HCT116 (cell line): ENCODE measurements at places on chromosomes 12 and 14.

DNA sequence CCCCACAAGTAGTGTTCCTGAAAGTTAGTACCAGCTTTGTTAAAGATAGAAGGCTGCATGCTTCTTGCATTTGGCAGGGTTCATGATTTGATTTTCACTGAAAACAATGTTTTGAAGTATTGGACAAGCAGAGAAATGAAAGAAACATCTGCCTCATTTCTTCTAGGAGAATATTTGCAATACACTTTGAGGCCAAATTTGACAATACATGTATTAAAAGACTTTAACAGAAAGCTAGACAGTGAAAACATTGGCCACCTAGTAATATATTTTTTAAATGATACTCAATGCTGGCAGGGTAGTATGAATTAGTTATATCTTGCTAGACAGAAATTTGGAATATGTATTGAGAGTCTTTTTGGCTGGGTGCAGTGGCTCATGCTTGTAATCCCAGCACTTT is 68.5 kb downstream of the GCH1 start:
- DNase-seq: no peak

DNA sequence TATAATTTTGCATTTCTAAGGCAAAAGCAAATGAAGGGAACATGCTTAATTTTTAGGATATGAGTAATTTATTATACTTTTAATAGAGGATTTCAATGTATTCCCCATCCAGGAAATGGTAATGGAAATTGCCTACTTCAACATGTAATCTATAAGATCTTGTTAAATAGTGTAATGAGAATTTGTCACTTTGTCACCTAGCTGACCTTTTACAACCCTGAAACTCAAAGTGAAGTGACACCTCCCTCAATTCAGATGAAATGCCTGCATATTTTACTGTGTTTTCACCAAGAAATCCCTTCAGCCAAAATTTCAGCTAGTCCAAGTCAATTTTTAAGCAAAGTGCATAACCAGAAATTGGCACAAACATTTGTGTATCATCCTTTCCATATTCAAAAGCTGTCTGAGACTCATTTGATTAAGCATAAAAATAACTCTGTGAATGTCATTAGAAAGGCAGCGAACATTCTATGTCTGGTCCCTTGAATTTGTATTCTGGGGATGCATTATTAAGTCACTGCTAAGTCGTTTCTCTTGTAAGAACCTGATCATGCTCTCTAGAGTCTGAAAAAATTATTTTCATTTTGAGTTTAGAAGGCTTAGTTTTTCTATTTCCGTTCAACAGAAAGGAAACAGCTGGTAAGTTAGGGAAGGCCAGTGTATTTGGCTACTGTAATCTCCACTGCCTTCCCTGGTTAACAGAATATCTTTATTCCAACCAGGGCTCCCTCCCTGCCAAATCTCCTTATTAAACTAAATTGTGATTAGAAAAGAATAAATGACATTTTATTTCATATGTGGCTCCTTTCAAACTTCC is 100.8 kb downstream of the IGF1 start:
- no peak for DNase-seq

DNA sequence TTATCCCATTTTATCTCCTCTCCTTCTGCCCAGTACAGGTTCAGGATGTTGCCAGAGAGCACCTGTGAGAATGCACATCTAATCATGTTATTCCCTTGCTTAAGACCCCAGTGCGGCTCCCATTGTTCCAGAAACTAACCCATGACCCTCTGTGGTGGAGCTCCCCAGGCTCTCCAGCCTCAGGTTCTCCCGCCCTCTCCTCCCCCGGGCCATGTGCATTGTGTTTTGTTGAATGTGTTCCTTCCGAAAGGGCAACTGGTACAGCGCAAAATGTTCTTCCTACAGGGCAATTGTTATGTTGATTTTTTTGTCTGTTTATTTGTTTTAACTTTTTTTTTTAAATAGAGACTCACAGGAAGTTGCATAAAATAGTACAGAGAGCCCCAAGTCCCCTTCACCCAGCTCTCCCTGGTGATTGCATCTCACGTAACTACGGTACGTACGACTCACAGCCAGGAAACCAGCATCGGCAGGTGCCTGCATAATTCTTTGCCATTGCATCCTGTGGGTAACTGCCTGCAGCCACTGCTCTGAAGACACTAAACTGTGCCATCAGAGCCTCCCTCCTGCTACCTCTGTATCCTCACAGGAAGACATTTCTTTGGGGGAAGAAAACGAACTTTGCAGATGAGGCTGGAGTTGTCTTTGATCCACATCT is 31.2 kb downstream of the TMEM132C start:
- DNase-seq: no peak

DNA sequence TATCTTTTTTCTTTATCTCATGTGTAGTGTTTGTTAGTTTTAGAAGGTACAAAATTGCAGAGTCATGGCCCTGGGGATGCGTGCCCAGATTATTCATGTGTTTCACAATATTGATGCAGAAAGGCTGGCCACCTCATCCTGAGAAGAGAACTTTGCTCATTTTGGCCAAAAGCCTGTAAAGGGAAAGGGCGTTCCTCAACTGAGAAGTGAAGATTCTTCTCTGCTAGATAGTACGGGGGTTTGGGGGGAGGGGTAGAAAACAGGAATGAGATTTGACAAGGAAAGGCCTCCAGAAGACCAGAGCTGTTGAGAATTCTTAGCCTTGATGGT is 1.7 kb downstream of the MGST1 start:
- no peak for DNase-seq

DNA sequence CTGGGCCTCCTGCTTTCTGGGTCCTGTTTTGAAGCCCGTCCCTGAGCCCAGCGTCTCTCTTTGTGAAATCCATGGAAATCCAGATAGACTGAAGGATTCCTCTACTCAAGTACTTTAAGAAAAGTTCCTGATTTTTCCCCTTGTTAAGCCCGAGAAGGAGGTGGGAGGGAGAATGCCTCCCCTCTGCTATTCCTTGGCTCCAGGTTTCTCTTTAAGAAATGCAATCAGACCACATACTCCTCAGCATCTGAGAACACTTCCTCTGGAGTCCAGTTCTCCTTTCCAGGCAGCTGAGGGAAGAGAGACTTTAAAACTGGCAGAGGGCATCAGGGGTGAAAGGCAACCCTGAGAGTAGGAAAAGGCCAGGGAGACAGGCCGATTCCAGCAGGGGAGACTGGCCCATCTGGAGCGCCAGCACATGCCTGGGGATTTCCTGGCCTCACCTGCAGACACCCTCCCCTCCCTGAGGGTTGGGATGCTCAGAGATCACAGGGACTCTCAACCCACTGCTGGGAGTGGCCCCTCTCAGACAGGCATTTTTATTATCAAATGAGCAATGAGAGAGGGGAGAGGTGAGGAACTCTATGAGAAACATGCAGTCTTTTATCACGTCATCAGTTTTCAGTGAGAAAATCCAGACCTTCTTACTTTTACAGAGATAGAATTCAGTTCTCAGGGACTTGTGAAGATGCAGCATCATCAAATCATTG is 2.0 kb upstream of the EMP1 start:
- no peak for DNase-seq
